ENCODE measurements at places on chromosomes 16 and 17. TPM values are rescaled to one million over a fixed set of nuclear protein-coding genes. Genes with fewer than 3 reads are reported as not detected.

Gene SECTM1
- polyA plus RNA-seq, result 22.5 TPM

- DNase-seq, result no peak
Measured at GRCh38 chr16:70399381-70399780, 39.5 kb downstream of the ST3GAL2 start.

GRCh38 chr17:67500677-67501300 lies 123.7 kb downstream of the PITPNC1 start:
- DNase-seq, result no peak

DNA sequence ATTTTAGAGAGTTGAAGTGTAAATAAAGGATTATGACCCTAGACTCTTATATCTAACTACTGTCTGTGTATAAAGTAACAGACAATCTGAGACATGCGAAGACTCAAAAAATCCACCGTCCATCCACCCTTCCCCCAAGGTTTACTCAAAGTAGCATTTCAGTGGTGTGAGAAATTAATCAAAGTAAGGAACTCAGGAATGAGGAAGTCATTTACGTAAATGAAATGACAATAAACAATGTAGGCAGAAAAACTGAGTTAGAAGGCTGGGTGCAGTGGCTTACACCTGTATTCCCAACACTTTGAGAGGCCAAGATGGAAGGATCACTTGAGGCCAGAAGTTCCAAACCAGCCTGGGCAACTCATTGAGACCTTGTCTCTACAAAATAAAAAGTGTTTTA lies 19.8 kb upstream of the NTN1 start:
- no peak for DNase-seq

Gene CD300H
- not detected for polyA plus RNA-seq

DNA sequence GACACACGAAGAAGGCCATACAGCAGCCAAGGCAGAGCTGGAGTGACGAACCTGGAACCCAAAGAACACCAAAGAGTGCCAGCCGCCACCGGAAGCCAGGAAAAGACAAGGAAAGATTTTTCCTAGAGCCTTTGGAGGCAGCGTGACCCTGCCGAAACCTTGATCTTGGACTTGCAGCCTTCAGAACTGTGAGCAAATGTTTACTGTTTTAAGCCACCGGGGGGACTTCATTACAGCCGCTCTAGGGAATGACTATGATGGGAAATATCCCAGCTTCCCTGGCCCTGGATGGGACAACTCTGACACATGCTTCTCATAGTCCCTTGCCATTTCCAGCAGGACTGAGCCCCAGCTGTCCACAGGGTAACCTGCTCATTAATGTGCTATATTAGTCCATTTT lies 270.6 kb downstream of the HAPSTR1 start:
- DNase-seq, result no peak

Gene C16orf89
- 4.0 TPM for polyA plus RNA-seq

Gene CMTM1
- 2.6 TPM for polyA plus RNA-seq

Gene KRTAP3-2
- polyA plus RNA-seq, result not detected

DNA sequence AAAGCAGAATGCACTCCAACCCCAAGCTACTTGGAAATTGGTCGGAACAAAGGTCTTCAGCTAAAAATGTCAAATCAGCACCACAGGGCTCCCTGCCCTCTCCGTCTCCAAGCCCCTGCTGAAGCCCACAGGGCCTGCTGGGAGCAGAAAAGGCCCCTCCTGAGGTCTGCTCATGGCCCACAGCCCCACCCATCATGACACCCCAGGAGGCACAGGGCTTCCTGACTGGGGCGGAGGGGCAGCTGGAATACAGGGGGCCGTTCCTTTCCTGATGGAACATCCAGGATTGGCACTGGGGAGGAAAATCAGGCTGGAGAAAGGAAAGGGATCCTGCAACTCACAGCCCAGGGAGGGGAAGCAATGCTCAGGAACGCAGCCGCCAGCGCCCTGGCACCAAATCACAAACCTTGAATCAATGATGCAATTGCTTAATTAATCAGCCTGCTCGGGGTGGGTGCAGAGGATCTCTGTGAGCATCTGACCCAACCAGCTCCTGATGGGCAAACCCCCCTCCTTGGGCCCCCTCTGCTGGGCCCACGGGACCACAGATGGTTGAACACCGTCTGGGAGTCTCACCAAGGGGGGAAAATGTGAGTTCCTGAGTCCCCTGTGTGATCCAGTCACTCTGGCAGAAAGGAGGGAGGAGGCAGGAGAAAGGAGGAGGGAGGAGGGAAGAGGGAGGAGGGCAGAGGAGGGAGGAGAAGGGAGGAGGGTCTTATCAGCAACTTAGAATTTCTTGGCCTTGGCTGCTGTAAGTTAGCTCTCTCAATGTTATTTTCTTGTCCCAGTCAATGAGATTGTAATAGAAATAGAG lies 155.5 kb downstream of the ZNF423 start:
- peak; percentile 64 for DNase-seq

Gene CIAPIN1
- 16.3 TPM for polyA plus RNA-seq

GRCh38 chr17:67514998-67515397 lies 137.9 kb downstream of the PITPNC1 start:
- DNase-seq, result no peak

Gene SPATA32
- polyA plus RNA-seq, result not detected

DNA sequence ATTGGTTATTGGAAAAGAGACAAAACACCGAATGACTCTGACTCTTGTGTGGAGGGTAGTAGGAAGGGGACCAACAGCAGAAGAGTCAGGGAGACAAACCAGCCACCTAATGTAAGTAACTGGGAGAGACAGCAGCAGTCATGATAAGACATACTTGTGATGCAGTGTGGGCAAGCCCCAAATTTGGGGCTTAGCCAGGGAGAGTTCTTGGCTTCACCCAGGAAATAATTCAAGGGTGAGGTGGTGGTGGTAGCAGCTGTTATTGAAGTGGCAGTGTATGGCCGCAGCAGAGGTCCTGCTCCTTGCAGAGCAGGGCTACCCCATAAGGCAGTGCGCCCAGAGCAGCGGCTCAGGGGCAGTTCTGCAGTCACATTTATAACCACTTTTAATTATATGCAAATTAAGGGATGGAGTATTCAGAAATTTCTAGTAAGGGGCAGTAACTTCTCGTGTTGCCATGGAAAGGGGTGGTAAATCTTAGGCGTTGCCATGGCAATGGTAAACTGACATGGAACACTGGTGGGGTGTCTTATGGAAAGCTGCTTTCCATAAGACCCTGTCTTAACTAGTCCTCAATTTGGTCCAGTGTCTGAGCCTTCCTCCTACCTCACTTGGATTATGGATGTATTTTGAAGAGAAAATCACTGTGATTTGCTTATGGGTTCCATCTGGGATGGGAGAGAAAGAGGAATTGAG lies 317.1 kb downstream of the PHKB start:
- no peak for DNase-seq

DNA sequence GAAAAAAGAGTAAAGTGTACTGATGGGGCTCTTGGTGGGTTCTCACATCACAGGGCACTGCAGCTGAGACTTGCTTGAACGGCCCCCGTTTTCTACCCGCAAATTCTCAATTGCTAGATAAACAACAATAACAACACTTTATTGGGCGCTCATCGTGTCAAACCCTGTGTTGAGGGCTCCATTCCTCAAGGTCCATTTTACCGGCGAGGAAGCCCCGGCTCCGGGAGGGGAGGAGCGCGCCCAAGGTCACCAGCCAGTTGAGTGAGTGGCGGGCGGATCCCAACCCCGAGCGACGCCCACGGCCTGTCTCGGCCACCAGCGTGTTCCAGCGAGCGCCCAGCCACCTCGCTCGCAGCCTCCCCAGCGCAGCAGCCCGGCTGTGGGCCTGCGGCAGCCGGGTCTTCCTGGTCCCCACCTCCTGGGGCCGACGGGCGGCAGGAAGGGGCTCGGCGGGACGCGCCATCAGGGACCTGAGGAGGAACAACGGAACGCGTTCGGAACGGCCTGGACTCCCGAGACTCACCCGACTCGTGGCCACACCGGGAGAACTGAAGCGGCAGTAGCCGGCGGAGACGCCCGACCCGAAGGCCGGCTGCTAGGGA lies 373 bp downstream of the CMC2 start:
- peak; percentile 85 for DNase-seq

Gene NPIPA8
- 4.0 TPM for polyA plus RNA-seq

DNA sequence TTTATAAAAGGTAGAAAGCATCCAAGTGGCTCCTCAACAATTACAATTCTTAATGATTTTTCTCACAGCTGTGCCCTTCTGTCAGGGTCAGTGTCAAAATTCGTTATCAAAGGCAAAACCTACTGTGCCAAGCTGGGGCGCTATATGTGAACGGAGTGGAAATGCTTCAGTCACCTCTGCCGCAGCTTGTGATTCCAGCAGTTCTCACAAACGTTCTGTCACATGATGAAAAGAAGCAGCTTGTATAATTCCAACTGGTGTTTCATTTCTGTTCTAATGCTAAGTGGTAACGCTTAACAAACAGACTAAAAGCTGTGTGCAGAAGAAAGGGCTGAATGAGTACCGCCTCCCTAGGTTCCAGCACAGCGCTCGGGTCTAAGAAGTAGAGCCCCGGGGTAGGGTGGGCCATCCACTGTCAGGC lies 14.2 kb downstream of the PLD6 start:
- no peak for DNase-seq

GRCh38 chr17:69350911-69351310 lies 24.0 kb upstream of the ABCA5 start:
- DNase-seq, result no peak

DNA sequence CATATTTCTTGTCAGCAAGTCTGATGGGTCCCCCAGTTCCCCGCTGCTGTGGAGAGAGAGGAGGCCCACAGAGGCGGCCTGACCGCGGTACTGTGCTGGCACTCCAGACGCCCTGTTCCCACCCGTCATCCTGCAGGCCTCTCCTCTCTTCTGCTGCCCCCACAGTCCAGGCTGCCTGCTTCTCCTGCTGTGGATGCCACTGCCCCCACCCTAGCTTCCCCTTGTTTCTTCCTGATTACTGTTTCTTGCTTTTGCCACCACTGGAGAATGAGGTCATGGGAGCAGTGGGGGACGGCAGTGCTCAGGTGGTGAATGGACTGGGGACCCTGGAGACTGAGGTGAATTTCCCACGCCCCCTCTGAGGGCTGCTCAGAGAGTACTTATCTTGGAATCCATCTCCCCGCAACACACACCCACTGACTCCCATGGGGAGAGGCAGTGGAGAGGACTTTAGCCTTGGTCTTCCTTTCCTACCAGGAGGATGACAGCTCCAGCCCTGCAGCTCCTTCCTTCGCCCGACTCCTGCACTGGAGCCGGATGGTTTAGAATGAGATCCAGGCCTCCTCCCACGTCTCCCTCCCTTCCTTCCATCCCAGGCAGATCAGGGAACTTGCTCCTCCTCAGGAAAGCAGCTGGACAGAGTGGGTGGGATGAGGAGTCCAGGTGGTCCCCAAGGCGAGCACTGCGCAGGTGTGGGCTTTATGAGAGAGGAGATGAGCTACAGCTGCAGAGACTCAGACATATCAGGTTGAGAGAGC lies 60.4 kb downstream of the PLXDC1 start:
- no peak for DNase-seq

- DNase-seq, result peak; percentile 83
Measured at GRCh38 chr16:2159175-2159838, 3.7 kb downstream of the TRAF7 start.

Gene CCL23
- polyA plus RNA-seq, result not detected

DNA sequence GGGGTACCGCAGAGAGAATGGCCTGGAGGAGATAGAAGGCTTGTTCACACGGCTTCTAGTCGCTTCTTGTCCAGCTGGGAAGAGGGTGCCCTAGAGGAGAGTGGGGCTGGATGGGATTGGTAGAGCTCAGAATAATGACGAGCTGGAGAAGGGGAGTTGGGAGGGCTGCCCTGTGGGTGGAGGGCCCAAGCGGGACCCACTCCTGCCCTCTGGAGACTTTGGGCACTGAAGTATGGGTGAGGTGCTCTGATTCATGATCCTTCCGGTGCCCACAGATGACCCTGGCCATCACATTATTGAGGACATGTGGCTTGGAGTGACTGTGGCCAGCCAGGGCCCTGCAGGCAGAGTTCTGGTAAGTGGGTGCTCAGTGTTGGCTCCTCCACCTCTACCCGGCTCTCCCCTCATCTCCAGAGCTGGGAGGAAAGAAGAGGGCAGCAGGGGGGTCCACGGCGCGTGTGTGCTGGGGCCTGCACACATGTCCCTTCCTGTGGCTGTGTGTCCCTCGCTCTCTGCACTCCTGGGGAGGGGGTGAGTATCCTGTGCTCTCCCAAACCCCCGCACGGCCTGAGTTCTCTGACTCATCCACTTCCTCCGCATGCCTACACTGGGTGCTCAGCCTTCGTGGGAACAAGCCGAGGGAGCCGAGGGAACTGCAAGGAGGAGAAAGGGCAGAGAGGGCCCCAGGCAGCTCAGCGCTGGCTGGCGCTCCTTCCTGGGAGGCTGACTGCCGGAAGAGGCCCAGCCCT lies 8.5 kb downstream of the ITGA3 start:
- DNase-seq, result peak; percentile 93

Gene MYH13
- not detected for polyA plus RNA-seq

Gene SLFN12L
- polyA plus RNA-seq, result not detected

Gene KRT28
- not detected for polyA plus RNA-seq

DNA sequence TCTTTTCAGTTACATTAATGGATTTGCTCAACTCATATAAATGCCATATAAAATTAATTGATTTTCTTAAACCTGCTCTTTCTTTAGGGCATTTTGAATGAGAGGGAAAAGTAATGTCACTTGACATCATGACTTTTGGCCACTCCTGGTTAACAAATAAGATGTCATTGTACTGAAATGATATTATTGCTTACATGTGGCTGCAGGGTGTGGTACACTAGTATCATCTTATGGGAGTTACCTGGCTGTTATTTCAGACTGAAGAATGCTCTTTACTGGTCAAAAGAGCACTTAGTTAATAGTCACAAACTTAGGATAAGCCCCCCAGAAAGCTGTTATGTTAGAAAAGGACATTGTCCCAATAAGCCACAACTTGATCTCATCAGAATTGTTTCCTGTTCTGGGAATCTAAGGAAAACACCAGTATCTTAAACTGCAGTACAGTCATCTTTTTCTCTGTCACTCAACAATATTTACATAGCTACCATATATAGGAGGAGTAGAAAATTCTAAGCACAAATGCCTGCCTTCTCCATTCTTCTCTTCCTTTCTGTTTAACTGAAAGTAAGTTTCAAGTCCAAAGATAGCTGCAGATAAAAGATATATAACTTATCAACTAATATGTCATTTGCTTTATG lies 53.9 kb upstream of the MRC2 start:
- no peak for DNase-seq

- DNase-seq, result no peak
Measured at GRCh38 chr16:85492295-85492864, 120.7 kb upstream of the GSE1 start.

Gene GP2
- polyA plus RNA-seq, result 4.3 TPM

DNA sequence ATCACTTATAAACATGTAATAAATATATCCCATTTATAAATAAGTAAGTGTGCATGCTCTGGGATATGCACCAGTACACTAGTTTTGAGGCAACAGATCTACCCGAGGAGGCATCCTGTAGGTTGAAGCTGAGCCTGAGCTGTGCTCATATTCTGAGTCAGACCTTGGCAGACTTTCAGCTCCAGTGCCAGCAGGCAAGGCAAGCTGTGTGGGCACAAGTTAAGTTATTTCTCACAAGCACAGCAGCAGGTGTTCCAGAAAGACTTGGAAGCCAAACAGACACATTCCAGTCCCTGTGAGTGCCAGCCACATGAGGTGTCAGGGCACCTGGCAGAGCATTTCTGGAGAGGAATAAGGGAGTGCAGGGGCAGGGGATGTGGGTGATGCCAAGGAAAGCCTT lies 1.3 kb upstream of the CLEC19A start:
- peak; percentile 65 for DNase-seq
